Right cardiac atrium (tissue), 5 donors: ENCODE measurements at places on chromosomes 2 and 18. TPM values are rescaled to one million over a fixed set of nuclear protein-coding genes. Genes with fewer than 3 reads are reported as not detected.

DNA sequence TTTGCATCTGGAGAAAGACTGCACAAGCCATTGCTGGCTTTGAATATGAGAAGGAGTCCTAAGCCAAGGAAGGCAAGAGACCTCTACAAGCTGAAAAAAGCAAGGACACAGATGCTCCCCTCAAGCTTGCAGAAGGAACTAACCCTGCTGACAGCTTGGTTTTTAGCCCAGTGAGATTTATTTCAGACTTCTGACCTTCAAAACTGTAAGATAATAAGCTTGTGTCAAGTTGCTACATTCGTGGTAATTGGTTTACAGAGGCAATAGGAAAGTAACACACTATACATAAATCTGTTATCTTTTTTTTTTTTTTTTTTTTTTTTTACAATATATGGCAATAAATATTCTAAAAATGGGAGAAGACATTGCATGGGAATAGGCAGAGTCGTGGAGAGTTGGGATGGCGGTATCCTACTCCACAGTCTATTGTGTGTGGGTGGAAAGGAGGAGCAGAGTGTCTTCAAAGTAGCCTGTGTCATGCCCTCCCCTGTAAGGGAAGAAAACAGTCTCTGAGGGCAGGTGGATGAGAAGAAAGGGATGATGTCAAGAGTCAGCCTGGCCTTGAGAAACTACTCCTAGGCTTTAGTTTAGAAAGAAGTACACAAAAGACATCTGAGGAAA is 196.9 kb downstream of the THSD7B start:
- DNase-seq, result no peak

- DNase-seq, result peak; percentile 70
These were observed at the start of gene TNFRSF11A for GRCh38 chr18:62324917-62325805. TSS of gene TNFRSF11A (plus strand) at chr18:62325310. CDS start at chr18:62325353, 43 bp downstream.

DNA sequence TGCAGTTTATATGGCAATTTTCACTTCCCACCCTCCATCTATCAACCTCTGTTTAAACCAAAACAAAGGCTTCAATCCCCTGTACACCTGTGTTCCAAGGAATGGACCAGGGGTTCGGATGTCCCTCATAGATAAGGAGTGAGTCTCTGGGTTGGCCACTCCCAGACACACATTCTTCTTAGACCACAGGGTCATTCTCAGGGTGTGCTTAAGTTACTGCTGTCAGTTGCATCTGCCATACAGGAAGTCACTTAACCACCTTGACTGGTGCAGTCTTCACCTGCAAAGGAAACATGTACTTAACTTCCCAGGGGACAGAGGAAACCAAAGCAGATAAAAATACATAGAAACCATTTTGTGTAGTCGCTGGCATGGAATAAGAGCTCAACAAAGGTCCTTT is 151.0 kb upstream of the NDUFV2 start:
- no peak for DNase-seq

DNA sequence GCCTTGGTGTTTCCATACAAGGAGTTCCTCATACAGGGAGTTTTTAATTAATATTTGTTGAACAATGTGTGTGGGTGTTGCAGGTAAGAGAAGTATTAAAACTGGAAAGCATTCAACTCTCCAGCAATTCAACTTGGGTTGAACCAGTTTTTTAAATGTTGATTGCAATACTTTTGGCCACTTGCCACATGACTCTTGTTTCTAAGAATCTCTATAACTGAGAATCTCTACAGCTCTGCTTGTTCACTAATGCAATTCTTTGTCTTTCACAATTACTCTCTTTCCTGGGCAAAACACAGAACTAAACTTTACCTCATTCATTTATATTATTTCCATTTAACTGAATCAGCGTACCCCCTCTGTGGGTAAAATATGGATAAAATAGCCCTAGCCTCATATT is 429.4 kb downstream of the ARHGAP15 start:
- DNase-seq, result no peak

GRCh38 chr2:10957391-10957790 is 45.7 kb downstream of the KCNF1 start:
- no peak for DNase-seq

GRCh38 chr2:213199871-213200270 is 48.5 kb upstream of the IKZF2 start:
- DNase-seq, result no peak

DNA sequence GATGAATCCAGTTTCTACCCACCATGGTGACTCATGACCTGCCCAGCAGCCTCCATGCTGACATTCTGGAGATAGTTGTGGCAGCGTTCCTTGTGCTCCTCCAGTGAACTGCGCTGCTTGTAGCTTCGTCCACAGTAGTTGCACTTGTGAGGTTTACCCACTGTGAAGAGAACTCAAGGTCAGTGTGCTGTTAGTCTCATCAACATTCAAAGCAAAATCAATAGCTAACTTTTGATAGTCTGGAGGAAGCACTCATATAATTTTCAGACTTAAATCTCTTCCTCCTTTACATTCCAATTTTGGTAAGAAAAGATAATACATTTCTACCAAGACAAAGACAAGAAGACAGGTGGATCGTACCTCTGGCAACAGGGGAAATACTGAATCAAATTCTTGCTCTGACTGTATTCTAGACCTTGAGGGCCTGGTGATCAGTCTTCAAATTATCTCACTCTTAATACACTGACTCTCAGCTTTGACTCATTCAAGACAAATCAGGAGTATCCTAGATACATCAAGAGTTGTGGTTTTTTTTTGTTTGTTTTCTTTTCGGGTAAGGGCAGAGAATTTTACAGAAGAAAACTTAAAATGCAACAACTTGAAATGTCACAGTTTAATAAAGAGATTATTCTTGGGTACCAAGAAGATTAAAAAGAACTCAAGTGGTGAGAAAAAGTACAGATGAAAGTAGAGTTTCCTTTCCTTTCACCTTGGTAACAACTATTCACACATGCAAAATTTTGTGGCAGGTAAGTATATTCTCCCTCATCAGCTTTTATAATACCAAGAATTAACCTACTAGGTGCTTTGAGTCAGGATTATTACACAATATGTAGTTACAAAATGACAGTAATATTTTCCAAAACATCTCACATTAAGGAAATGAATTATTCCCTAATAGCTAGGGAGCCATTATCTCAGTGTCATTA is 129.2 kb downstream of the IKZF2 start:
- no peak for DNase-seq

DNA sequence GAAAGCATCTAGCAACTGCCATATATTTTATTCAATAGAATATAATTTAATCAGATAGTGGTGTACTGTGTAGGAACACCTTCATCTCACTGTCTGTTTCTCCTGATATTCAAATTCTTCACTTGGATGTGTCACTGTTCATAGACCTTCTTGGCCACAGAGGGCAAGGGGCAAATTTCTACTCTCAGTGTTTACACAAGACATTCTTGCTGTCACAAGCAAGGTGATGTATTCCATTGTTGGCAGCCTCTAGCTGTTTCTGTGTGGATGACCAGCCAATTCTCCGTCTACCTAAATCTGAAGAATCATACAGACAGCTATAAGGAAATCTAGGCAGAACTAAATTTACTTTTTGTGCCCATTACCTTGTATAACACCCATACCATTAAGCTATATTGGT is 948.3 kb downstream of the CNTNAP5 start:
- DNase-seq, result no peak

GRCh38 chr18:49178321-49178720 is 227.6 kb upstream of the SMAD7 start:
- DNase-seq, result no peak

EIF4E2 gene
- 32.3 TPM for polyA plus RNA-seq

CGREF1 gene
- 4.7 TPM for polyA plus RNA-seq
